ENCODE measurements at places on chromosomes 4 and X.

GRCh38 chr4:120432301-120432860, 365.7 kb upstream of the MAD2L1 start:
- no peak for DNase-seq

- no peak for DNase-seq
These were observed 31.0 kb upstream of the PDE5A start for GRCh38 chr4:119659576-119659975.

- no peak for DNase-seq
These were observed 147.8 kb upstream of the PSAPL1 start for GRCh38 chr4:7582313-7583097.

DNA sequence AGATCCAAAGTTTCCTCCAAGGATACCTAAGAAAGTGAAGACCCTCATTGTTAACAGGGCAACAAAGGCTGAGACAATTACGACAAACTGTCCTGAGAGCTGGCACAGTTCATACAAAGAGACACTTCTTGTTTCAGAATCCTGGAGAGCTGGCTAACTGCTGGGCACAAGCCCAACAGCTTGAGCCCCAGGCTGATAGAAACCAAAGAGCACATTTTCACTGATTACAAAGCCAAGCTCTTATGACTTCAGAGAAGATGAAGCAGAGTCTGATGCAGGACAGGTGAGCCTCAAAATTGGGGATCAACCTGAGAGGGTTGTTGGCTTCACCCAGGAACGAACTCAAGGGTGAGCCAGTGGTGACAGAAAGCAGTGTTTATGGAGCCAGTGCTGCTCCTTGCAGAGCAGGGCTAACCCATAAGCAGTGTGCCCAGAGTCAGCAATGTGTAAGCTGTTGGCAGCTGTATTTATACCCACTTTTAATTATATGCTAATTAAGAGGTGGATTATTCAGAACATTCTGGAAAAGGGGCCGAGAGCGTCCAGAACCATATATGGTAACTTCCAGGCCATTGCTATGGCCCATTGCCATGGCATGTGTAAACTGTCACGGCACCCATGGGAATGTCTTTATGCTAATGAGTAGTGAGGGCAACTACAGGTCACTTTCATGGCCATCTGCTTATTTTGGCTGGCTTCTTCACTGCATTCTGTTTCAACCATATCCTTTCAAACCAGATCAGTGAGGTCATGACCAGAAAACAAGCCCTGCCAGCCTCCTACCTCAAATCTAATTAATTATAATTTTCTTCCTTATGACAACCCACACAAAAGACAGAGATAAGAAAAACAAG, 183.7 kb downstream of the EVC2 start:
- no peak for DNase-seq

DNA sequence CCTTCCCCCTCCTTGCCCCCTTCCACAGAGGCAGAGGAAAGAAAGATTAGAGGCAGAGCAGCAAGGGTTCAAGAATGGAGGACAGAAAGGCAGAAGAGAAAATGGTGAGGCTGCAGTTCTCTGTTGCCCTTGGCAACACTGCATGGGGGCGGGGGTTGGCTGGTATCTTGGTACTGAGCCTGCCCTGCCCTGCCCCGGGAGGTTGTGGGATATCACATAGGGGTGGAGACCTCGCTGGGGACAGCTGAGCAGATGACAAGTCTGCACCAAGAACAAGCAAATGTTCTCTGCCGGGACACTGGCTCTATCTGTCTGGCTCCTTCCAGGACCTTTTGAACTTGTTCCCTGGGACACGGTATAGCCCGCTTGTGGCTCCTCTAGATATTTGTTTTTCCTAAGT, 39.8 kb downstream of the NHS start:
- no peak for DNase-seq

DNA sequence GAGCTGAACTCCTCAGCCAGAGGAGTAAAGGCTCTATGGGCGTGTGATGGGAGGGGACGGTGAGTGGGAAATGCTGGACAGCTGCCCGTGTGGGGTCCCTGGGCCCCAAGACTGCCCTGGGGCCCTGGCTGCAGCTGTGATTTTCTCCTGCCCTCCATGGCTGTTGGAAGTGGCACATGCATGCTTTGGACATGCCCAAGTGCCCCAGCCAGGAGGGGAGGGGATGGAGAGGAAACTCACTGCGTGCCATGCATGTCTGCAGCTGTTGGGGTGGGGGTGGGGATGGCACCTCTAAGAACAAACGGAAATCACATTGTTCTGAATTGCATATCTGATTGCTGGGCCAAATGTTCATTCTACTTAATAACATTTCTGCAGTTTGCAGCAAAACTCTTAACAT, 52.4 kb downstream of the MID2 start:
- no peak for DNase-seq

- no peak for DNase-seq
These were observed 7.6 kb upstream of the UNC5C start for GRCh38 chr4:95556207-95556859.

DNA sequence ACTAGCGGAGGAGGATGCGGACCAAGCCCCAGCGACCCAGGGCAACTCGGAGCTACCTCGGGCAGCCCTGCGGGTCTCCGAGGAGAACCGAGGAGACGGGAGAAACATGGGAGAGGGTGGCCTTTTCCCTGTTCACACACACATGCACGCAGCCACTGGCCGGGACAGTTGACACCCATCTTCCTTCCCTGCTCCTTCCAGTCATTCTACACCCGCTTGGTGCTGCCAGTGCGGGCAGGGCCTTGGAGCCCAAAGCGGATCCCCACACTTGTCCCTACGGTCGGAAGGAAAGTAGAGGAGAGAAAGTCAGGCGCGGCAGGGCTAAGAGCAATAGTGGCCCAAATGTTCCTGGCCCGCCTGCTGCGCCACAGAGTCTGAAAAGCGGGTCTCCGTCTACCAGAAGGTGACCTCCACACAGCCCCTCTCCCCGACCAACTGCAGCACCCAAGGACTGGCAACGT, 1.1 kb upstream of the PPP3CA start:
- no peak for DNase-seq

GRCh38 chr4:161121451-161121850, 1042.3 kb downstream of the FSTL5 start:
- no peak for DNase-seq

DNA sequence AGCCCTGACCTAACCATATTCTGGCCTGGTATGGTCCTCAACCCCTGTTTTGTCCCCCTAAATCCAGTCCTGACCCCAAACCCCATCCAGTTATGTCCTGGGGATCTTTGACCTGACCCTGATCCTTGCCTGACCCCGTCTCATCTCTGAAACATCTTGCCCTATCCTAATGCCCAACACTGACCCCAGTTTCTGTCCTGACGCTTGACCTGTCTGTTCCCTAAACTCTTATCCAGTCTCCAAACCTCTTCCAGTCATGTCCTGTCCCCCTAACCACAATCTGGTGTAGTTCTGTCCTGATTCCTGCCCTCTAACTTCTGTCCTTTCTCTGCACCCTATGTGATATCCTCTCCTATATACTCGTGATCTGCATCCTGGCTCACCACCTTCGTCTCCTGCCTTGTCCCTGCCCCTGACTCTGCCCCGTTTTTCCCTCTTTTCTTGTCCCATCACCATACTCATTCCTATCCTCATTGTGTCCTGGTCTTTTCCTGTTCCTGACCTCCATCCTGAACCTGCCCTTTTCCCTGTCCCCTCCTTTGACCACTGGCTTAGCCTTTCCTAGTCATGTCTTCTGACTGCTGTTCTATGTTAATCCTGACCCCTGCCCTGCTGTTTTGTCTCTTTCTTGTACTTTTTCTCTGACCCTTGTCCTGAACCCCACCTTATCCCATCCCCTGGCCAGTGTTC, 4.6 kb upstream of the CCDC120 start:
- DNase-seq = no peak

DNA sequence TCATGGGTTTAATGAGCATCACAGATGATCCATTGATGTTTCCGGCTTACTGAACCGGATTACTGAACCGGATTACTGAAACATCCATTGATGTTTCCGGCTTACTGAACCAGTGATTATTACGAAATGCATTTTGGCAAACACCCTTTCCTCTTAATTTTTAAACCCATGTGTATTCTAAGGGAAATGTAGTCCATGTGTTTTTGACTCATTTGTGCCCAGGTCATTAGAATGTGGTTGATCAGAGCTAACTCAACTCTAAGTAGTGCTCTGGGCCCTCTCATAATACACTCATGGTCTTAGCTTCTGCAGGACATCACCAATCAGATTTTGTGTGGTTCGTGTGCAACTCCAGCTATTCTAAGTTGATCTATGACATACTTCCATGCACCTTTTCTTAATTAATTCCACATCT, 141.6 kb downstream of the SPATA18 start:
- no peak for DNase-seq

DNA sequence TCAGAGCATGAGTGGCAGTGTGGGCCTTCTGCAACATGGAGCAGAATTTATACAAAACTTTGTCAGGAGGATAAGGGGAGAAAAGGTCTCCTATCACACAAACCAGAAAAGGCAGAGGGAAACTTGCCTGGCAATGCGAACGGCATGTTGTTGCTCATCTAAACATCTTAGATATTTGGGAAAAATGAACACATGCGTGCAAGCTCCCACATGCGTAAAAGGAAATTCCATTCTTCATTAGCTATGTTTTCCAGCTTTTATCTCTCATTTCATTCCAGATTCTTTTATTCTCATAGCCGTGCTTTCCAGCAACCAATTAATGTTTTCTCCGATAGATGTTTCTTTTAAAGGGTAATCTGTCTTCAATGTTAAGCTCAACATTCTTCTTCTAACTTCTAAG, 31.3 kb upstream of the GBA3 start:
- DNase-seq = no peak

DNA sequence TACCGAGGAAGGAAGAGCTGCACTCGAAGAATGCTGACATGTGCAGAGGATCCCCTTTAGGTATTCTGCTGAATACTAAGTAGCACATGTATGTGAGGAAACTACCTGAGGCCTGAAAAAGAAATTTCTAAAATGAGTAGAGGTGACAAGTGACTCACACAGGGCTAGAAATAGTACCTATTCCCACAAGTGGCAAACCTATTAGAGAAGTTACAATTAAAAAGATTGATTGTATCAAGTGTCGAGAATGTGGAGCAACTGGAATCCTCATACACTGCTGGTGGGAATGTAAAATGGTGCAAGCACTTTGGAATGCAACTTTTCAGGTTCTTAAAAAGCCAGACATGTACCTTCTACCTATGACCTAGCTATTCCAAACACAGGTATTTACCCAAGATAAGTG, 47.4 kb downstream of the CCSER1 start:
- no peak for DNase-seq

DNA sequence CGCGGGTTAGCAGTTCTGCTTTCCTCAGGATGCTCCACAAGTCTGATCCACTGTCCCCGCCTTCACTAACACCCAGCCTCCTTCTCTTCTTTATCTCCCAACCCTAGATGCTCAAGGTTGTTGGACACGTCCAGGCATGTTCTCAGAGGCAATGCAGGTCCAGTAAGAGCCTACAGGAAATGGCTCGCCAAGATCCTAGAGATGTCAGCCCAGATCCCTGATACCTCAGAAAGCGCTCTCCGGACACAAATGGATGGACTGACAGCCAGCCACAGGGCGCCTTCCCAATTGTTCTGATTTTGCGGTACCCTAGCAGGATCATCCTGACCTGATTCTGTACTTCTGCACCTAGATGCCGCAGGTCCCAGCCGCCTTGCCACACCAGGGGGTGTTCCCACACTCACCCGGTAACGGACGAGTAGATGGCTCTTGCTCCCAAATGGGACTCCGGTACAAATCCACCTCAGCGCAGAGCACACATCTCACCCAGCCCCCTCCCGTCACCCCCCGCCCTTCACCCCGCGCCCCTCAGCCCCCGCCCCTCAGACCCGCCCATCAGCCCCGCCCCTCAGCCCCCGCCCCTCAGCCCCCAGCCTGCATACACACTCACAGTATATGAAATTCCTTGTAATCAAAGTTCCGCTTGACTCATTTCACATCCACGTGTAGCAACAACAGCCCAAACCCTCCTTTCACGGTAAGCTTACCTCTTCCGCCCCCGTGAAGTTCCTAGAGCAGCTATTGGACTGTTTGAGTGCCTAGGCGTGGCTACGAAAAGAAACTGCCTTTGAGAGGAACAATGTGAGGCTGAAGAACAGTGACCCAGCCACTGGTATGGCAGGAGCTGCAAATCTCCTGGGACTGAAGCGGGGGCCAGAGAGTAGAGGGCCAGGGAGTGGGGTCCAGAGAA, at the start of gene EDA2R:
TSS of gene EDA2R (minus strand) at position 488 of the 910 bp plus-strand sequence. CDS start 23,058 bp downstream, outside the sequence.
- no peak for DNase-seq

GRCh38 chrX:109958266-109958665, 44.6 kb upstream of the TMEM164 start:
- no peak for DNase-seq

GRCh38 chr4:147378780-147379179, 102.1 kb upstream of the EDNRA start:
- DNase-seq = no peak

DNA sequence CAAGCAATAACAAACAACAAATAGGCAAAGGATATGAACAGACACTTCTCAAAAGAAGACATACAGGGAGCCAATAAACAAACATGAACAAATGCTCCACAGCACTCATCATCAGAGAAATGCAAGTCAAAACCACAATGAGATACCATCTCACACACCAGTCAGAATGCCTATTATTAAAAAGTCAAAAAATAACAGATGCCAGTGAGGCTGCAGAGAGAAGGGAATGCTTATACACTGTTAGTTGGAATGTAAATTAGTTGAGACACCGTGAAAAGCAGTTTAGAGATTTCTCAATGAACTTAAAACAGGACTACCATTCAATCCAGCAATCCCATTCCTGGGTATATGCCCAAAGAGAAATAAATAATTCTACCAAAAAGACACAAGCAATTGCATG, 129.8 kb upstream of the MAGEB2 start:
- DNase-seq = no peak

- DNase-seq = no peak
These were observed 185.4 kb downstream of the SOWAHB start for GRCh38 chr4:76712564-76712963.

- no peak for DNase-seq
These were observed 803.8 kb upstream of the AMOT start for GRCh38 chrX:113644426-113644825.

DNA sequence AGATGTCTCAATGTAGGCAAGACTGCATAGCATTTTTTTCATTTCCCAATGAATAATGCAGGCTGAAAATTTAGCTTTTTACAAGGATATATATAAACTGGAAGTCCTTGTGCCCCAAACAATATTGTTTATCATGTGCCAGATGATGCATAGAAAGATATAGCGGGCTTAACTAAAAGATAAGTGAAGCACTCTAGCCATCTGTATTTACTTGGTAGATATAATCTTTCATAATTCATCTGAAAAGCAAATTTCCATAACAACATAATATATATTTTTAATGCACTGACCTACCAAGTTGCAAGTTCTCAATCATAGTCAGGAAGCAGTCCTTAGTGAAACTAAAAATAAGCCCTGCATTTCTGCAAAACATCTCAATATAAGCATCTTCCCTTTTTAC, 653.3 kb downstream of the NLGN4X start:
- DNase-seq = no peak
